ENCODE measurements at places on chromosomes 12 and 14.
A peak's percentile ranks its signal among the peaks of the same experiment; 100 is the strongest.

DNA sequence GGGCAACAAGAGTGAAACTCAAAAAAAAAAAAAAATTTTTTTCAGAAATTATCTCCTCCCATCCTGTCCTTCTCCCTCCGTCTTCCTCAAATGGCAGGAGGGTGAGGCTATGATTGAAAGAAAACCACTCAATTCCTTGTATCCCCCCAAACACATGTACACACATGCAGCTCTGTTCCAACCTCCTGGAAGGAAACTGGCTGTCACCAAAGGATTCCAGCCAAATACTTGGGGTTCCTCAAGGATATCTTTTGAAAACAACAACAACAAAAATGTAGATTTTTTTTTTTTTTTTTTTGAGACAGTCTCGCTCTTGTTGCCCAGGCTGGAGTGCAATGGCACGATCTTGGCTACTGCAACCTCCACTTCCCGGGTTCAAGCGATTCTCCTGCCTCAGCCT, 46.8 kb upstream of the VASH1 start:
- no peak for DNase-seq

- DNase-seq = no peak
Measured at GRCh38 chr14:20631880-20632389, 9.6 kb downstream of the OR6S1 start.

DNA sequence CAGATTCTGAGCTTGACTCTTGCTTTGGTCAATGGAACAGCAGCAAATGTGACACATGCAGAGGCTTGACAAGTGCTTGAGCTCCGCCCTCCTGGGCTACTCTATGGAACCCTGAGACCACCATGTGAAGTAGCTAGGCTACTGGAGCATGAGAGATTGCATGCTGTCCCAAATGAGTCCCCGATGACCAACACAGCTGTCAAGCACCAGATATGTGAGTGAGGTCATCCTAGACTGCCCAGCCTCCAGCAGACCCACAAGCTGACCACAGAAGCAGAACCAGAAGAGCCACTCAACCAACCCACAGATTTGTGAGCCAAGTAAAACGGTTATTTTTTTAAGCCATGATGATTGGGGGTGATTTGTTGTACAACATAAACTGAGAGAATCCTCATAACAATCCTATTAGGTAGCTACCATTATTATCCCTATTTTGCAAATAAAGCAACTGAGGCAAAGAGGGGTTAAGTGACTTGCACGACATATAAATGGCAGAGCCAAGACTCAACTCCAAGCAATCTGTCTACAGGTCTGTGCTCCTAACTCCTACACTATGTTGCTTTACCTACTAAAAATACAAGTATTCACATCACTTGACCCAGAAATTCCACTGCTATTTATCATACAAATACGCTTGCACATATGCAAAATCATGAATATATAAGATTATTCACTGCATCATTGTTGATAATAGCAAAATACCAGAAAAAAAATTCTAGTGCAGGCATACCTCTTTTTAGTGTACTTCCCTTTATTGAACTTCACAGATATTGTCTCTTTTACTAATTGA, 136.2 kb downstream of the NDUFA12 start:
- no peak for DNase-seq

DNA sequence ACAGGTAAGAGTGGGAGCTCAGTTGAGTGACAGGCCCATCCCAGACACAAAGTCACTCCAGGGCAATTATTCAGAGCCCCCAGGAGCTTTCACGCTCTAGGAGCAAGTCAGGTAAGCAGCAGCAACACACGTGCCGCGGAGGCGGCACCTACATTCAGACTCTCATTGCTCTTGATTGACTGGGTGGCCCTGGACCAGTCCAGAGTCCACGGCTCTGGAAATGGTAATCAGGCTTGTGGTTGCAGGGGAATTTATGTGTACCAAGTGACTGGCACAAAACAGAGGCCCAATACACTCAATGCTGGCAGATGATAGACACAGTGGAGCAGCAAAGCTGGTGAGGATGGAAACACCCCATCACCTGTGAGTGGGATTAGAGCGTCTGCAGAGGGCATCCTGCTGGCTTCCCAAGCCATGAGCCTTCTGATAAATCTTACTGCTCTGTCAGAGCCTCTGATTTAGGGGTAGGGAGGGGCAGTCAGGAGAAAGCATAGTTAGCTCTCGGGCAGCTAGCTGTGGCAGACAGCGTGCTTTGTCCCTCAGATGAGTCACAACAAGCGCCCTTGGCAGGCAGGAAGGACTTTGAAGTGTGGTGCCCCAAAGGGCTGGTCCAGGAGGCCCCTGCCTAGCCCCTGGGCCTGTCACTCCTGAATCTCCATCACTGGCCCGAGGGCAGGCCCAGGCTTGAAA, 344.7 kb downstream of the CACNA1C start:
- DNase-seq = no peak

- DNase-seq = no peak
Measured at GRCh38 chr14:105847400-105847799, 321.0 kb downstream of the TMEM121 start.

GRCh38 chr14:20632831-20633691, 8.4 kb downstream of the OR6S1 start:
- DNase-seq = peak; percentile 41

- no peak for DNase-seq
Measured at GRCh38 chr12:32477714-32478113, 78.4 kb downstream of the FGD4 start.

- no peak for DNase-seq
Measured at GRCh38 chr14:69317102-69317755, 57.3 kb downstream of the GALNT16 start.

- no peak for DNase-seq
Measured at GRCh38 chr12:106780010-106780631, 5.6 kb downstream of the RIC8B start.

- DNase-seq = no peak
Measured at GRCh38 chr14:99360774-99361595, 89.0 kb upstream of the BCL11B start.

- DNase-seq = no peak
Measured at GRCh38 chr12:12501121-12501520, 61.5 kb downstream of the DUSP16 start.

- DNase-seq = no peak
Measured at GRCh38 chr12:58764100-58764953, 156.0 kb downstream of the LRIG3 start.

DNA sequence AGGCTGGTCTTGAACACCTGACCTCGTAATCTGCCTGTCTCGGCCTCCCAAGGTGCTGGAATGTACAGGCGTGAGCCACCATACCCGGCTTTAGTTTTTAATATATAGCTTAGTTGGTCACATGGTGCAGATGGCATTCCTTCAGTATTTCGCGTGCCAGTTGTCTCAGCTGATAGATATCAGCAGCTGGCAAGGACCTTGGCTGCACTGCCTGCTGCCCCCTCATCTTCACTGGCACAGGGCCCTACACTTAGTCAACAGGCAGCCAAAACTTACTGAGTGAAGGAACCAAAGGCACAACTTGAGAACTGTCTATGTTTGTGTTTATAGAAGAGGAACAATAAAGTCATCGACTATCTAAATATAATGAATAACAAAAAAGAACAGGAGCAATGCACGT, 31.0 kb downstream of the EID3 start:
- DNase-seq = no peak

DNA sequence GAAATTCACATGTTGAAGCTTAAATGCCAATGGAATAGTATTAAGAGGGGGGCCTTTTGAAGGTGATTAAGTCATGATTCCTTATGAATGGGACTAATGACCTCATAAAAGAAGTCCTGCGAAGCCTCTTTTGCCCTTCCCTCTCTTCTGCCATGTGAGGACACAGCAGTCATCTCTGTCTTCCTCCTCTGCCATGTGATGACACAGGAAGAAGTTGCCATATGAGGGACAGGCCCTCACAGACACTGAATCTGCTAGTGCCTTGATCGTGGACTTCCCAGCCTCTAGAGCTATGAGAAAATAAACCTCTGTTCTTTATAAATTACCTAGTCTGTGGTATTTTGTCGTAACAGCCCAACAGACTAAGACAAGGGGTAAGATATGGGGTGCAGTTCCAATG, 100.7 kb downstream of the VCPKMT start:
- DNase-seq = no peak

GRCh38 chr12:7096006-7096932, 4.0 kb upstream of the C1R start:
- DNase-seq = no peak

DNA sequence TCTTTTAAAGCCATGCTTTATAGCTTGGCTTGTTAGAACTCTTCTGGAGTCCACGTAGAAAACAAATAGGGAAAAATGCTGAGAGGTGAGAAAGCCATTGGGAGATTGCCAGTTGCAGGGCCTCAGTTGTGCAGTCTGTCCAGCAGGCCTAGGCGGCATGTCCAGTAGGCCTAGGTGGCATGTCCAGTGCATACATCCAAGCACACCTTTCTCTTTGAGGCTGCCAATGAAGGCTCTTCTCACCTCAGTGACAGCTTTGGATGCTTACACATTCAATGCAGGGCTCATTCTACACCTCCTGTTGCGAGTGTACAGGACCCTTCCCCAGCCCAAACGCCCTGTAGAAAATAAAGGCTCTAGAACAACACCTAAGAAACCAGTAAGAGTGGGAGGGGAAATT, 13.1 kb downstream of the CDK2AP1 start:
- no peak for DNase-seq

- DNase-seq = no peak
Measured at GRCh38 chr12:85423947-85424346, 143.9 kb downstream of the ALX1 start.

GRCh38 chr14:68546839-68547238, 246.0 kb downstream of the ZFP36L1 start:
- DNase-seq = no peak

DNA sequence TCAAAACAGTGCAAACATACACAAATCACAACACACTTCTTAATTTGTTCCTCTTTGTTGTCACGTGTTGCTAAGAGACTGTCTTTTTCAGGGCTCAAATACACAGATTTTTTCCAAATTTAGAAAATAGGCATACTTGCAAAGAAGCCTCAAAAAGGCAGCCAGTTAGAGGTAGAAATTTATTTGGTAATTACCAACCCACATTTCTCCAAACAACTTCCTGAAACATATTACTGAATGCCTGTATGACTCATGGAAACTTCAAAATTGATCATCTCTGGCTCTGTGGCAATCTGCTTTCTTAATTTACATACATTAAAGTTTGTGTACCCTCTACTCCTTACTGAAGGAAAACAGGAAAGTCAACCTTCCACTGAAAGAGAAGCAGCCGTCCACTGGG, 36.4 kb downstream of the PPM1H start:
- no peak for DNase-seq

DNA sequence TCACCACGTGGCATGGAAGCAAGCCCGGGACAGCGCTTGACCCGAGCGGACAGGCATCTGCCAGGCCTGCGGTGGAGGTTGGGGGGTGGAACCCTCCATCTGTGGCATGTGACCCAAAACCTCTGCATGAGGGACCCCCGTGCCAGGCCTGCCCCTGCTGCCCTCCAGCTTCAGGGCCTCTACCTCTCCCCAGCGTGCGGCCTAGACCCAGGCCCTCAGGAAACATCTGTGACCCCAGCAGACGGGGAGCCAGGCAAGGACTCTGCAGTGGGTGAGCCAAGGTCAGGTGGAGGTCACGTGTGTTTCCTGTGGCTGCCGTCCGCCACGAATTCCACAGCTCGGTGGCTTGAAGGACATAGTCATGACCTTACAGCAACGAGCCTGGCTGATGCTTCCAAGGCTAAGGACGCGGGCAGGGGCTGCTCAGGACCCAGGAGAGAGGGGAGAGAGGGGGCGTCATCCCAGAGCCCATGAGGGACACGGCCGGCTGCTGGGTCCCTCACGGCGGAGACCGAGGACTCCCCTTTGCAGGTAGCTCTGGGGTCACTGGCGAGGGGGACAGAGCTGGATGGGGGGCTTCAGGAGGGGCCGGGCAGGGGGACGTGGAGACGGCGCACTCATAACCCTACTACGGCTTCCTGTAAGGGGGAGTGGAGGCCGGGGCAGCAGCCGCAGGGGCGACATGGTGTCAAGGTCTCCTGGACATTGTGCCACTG, 91.5 kb downstream of the GALNT9 start:
- DNase-seq = no peak

DNA sequence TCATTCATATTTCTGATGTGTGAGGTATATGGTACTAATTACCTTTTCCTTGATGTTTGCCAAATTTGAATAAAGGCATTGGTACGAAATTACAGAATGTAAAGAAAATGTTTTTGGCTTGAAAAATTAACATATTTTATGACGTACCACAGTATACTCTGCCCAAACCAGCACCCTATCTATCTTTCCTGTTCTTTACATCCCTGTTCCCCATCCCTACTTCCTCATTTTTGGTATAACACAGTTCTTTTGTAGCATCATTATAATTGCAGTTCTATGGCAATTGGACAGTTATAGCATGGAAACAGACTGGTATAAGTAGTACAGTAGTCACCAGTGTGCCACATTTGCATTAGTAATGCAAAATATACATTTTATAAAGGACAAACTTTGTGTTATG, 7.0 kb upstream of the CCT2 start:
- DNase-seq = no peak

DNA sequence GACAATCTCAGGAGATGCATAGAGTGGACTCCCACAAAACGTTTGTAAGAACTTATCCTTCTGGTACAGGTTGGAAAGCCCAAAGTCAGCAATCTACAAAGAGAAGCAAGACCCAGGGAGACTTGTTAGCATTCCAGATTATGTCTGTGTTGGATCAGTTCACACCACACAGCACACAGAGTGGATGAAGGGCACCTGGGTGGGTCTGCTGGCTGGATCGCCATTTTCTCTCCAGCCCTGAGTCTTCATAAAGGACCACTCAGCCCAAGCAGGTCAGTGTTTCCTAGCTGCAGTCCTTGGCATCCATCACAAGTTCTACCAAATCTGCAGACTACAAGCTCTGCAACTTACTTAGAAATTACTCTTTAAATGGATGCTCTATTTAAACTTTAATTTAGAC, 66.0 kb downstream of the NUAK1 start:
- DNase-seq = no peak

DNA sequence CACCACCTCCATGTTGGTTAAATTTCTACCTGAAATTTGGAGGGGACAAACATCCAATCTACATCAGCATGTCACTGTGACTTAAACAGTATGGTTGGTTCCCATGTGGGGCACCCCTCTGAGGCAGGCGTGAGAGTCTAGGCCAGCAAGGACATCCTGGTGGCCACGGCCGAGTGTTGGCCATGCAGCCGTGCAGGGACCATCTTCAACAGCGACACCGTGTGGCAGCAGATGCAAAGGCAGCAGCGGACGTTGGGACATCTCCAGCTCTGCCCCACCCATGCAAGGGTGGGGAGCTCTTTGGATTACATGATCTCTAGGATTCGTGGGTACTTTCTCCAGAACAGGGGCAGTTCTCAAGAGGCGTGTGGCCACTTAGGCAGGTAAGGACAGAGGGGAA, 49.8 kb downstream of the NOC4L start:
- no peak for DNase-seq
